ENCODE measurements at places on chromosomes 16 and 17.

DNA sequence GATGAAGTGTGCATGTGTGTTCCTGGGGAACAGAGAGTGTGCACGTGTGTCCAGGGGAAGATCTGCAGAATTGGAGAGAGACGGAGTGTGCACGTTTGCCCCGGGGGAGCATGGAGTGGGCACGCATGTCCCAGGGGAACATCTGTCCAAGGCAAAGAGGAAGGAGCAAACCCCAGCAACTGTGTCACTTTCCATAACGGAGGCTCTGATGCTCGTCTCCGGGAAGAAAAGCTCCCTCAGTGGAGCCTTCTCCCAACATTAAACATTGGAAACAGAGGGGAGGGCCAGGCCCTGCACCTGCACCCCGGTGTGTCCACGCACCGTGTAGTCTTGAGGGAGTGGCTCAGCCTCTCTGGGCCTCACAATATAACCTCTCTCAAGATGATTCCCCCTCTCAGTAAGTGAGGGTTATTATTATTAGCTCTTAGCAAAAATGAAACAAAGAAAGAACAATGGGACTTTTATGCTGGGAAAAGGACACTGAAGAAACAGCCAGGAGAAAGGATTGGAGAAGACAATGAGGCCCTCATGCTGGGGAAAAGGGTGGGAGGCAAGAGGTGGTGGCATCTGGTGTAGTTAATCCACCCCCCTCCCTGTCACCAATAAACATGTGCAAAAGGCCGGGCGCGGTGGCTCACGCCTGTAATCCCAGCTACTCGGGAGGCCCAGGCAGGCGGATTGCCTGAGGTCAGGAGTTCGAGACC, 7.6 kb downstream of the RAB40B start:
- DNase-seq: no peak

DNA sequence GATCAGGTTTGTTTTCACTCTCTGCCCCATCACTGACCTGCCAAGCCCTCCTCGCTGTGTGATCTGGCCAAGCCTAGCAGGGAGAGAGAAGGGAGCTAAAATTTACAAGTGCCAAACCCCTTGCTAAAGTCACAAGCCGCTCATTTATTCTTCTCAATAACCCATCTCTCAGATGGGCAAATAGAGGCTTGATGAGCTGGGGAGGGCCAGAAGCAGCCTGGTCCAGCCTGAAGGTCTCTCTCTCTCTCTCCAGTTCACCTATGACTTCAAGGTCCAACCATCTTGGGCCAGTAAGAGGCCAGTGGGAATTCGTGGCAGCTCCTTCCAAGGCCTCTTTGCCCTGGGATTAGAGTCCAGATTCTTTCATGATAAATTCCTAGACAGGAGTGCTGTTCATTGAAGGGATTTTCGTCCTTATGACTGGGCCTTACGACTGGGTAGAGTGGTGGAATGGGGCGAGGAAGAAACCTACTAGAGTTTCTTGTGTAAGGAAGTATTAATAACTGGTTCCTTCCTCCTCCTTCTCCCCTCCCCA, 3.4 kb downstream of the CA7 start:
- DNase-seq: no peak

DNA sequence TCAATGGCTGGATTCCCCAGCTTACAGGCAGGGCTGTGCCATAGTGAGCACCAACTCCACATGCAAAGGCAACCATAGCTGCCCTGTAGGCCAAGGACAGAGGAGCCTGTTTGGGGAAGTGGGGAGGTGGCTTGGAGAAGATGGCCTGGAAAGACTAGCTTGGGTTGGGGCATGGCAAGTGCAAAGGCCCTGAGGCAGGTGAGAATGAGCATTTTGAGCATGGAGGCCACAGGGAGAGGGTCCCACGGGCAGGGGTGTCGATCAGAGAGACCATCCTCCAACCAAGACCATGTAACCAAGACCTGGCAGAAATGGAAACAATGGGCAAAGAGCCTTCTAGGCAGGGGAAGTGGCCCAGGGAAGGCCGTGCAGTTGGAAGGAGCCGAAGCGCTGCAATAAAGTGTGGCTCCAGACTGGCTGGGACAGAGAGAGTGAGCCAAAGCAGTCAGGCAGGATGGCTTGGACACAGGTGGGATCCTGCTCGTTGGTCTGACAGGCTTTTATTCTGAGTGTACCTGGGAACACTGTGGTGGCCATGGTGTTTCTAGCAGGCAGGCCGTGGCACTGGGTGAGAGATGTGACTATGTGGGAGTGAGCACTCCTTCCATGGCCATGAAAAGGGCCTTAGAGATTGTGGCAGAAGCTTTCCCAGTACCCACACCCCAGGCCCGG, 24.8 kb upstream of the MPRIP start:
- no peak for DNase-seq

GRCh38 chr17:9671559-9671958, 26.2 kb downstream of the USP43 start:
- DNase-seq: no peak

DNA sequence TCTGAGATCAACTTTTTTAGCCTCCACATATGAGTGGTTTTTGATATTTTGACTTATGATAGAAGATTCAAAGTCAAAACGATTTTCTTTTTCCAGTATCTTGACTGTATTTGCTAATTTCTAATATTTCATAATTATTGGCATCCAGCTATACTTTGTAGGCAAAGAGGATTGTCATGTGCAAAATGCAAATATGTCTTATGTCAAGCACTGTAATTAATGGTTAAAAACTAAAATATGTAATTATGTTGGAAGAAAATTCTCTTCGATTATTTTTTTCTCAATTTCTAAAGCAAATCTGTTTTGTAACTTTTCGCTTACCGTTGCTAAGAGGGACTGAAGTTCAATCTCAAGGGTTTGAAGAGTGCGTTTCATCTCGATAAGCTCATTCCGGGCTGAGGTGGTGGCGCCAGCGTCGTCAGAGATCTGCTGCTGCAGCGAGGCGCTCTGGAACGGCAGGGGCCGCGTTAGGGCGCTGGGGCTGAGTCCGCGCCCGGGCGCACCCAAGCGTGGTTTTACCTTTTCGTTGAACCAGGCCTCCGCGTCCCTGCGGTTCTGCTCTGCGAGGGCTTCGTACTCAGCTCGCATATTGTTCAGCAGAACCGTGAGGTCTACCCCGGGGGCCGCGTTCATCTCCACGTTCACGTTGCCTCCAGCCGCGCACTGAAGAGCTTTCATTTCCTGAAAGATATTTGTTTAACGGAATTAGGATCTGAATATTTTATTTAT, 3.0 kb downstream of the KRT27 start:
- no peak for DNase-seq

Measured in stimulated activated CD4-positive, alpha-beta T cell treated with anti-CD3 and anti-CD28 coated beads, TNF-alpha, amount 100 ng/mL, for 24 hours (primary cell).